ENCODE measurements at places on chromosomes 7 and 10. TPM values are rescaled to one million over a fixed set of nuclear protein-coding genes. Genes with fewer than 3 reads are reported as not detected.
A peak's percentile ranks its signal among the peaks of the same experiment; 100 is the strongest.

AKR1D1 gene
- not detected for total RNA-seq

GRCh38 chr7:101146-102046, 91.0 kb upstream of the FAM20C start:
- H3K27ac ChIP-seq = no peak overlapping the region
- H3K4me3 ChIP-seq = no peak overlapping the region
- H3K36me3 ChIP-seq = no peaks in the 10 kb centered on the region
- peak; percentile 67 for DNase-seq
- peaks cover 26% of the 10 kb centered on the region for H3K4me1 ChIP-seq

- H3K27me3 ChIP-seq = no peaks in the 10 kb centered on the region
- H3K36me3 ChIP-seq = no peaks in the 10 kb centered on the region
- DNase-seq = no peak
- no peak overlapping the region for H3K4me3 ChIP-seq
These were observed 379.7 kb upstream of the C7orf33 start for GRCh38 chr7:148210804-148211325.

DNA sequence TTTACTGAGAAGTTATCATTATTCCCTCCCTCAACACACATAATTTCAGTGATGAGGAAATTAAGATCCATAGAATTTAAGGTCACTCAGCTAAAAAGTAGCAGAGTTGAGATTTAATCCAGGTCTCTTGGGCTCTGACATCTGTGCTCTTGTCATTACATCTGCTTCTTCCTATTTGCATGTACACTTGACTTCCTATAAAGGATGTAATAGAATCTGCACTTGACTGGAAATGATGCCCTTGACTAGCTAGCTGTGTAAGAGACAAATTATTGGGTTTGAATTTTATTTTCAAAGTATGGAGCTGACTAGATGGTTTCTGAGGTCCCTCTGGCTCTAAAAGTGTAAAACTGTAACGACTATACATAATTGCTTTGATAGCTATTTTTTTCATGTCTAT, 59.5 kb downstream of the AGK start:
- peaks cover 1% of the 10 kb centered on the region for H3K36me3 ChIP-seq
- H3K27me3 ChIP-seq = no peaks in the 10 kb centered on the region

DNA sequence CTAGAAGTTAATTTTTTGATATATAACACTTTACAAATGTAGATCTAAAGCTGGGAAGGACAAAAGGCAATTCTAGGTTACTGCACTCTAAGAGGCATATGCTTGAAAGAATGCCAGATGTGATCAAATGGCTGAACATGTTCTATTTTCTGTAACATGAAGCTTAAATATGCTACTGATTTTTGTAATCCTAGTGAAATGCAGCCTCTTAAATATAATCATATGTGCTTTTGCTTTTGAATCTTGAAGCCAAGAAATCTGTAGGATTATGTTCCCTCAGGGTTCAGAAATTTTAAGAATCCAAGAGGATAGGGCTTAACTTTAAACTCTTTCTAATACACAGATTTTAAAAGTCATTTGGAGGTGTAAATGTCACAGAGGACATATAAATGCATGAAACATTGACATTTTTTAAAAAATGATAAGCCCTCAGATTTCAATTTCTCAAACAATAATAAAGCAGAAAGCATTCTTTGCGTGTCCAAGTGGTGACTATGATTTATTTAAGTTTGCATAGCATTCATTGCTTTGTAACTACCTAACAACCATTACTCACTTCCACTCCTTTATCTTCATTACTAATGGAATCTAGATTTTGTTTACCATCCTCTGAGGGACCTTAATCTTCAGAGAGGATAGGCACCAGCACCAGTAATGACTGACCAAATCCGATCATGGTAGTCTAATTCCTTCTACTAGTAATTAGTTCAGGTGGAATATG, 170.4 kb downstream of the MAGI2 start:
- no peaks in the 10 kb centered on the region for H3K36me3 ChIP-seq
- peak overlapping the region; percentile 21 for H3K4me3 ChIP-seq
- H3K4me1 ChIP-seq = peaks cover 22% of the 10 kb centered on the region
- H3K27ac ChIP-seq = peak overlapping the region; percentile 90
- H3K27me3 ChIP-seq = no peaks in the 10 kb centered on the region
- peak; percentile 76 for DNase-seq

DNA sequence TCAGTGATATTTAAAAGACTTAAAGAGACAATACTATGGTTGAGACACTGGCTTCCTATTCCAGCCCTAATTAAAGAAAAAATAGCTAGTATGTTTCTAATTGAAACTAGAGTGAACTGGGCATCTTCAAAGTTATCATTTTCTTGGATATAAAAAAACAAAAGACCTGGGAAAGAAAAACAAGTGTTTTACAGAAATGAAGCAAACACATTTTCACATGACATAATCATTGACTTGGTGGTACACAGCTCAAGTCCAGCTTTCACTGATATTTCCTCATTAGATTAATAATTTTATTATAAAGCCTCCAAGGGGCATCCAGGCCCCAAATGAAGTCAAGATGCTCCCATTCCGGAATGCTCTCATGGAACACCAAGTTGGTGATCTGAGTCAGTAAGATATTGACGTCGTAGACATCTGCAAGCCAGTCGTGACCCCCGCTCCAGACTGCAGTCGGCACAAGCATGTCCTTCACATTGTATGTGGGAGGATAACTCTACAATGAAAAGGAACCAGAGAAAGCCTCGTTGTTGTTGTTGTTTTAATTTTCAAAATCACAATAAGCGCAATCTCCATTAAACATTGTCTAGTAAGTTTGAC, 7.5 kb upstream of the CH25H start:
- no peaks in the 10 kb centered on the region for H3K36me3 ChIP-seq
- DNase-seq = no peak
- no peak overlapping the region for H3K4me3 ChIP-seq
- no peaks in the 10 kb centered on the region for H3K27me3 ChIP-seq
- peaks cover 12% of the 10 kb centered on the region for H3K4me1 ChIP-seq
- H3K27ac ChIP-seq = no peak overlapping the region

- no peaks in the 10 kb centered on the region for H3K27me3 ChIP-seq
- no peaks in the 10 kb centered on the region for H3K4me1 ChIP-seq
- no peaks in the 10 kb centered on the region for H3K36me3 ChIP-seq
- no peak overlapping the region for H3K4me3 ChIP-seq
- H3K27ac ChIP-seq = no peak overlapping the region
These were observed 55.4 kb upstream of the RNF32 start for GRCh38 chr7:156585025-156585648.

- no peaks in the 10 kb centered on the region for H3K4me1 ChIP-seq
- no peak overlapping the region for H3K27ac ChIP-seq
- no peaks in the 10 kb centered on the region for H3K27me3 ChIP-seq
- no peak overlapping the region for H3K4me3 ChIP-seq
These were observed 287.1 kb upstream of the C7orf33 start for GRCh38 chr7:148303295-148304082.

Measured in endothelial cell of umbilical vein (primary cell).